ENCODE measurements at places on chromosomes 12 and 14.
A peak's percentile ranks its signal among the peaks of the same experiment; 100 is the strongest.

DNA sequence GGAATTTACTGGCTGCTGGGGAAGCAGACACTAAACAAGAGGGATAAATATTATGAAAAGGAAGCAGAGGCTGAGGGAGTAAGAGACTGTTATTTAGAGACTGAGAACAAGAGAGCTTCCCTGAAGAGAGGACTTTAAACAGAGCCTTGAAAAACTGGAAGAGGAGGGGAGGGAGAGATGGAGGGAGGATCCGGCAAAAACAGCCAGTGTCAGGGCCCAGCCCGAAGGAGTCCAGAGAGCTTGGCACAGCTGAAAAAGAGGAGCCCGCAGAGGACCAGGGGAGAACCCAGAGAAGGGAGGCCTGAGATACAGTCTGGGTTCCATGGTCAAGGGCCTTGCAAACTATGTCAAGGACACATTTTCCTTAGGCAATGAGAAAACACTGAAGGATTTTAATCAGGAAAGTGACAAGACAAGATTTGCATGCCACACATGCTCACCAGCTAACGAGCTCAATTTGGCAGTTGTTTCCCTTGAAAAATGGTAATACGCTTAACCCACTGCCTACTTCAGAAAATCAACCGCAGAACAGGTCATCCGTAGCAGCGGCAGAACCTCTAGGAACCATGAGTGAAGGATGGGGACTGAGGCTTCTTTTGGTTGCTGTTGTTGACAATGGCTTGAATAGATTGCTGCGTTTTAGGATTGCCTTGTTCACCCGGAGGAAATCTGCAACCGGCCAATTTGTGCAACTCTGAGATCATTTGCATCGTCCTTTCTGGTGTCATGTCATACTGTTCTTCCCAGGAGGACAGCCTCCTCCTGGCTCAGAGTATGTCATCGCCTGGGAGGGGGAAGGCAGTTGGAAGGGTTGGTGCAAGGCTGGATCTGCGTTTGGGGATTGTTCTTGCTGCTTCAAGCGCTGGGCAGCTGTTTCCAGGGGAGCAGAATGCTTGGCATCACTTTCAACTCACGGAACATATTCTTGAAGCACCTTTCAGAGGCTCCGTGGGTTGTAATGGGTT, 108.2 kb downstream of the PRMT8 start:
- no peak for DNase-seq

DNA sequence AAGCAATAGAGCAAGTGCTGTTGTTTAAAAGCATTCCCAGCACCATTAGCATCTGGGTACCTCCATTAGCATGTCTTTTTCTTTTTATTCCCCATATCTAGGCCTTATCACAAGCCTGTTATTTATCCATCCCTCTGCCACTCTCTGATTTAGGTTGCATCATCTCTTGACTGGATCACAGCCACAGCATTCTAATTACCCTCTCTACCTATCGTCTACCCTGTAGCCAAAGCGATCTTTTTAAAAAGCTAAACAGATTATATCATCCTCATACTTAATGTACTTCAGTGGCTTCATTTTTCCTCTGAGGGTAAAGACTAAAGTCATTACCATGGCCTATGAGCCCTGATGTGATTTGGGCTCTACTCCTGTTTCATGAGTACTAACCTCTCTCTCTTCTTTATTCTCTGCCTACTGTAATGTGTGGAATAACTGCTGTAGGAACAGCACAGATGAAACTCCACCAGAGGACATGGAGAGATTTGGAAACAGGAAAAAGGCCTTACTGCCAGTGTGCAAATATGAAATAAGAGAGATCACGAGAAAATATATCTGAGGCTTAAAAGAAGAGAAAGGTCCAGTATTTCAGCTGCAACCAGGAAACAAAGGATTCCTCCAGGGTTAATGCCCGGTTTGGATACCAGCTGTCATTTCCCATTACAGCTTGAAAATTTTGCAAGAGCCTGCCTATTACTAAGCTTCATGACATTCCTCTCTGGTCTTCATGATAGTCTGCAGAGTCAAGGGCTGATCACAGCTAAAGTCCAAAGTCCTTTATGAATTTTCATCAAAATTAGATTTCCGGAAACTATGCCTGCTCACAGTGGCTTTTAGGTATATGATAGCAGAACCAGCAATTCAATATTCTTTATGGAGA, 422.5 kb upstream of the PDE3A start:
- DNase-seq: peak; percentile 70

- DNase-seq: no peak
These were observed 229.6 kb upstream of the TMEM260 start for GRCh38 chr14:56349960-56350359.

GRCh38 chr12:3225154-3225795, 148.1 kb downstream of the TSPAN9 start:
- peak; percentile 94 for DNase-seq

DNA sequence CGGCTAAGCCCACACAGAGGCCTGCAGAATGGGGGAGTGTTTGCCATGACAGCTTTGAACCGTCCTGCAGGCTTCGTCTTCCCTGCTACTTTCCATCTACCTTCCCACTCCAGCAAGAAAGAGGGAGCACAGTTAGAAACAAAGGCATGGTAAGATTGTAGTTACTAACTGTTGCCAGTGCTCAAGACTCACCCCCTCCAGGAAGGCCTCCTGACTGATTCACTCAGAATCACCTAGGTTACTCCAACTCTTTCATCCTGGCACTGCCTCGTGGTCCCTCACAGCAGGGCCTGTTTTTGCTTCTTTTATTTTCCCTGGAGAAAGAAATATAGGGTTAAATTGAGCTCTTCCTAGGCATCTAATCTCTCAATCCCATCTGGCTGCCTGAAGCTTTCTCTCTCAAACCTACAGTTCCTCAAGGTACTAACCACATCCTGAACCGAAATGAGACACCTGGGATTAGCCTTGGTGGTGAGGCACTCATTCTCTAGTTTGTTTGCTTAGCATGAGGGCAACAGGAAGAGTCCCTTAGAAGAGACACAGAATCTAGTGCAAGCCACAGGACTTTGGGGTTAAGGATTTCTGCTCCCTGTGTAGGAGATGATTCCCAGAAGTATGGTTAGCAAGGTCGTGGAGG, 7.8 kb downstream of the GALNT6 start:
- DNase-seq: no peak

- peak; percentile 96 for DNase-seq
These were observed 36.8 kb downstream of the PPTC7 start for GRCh38 chr12:110546339-110546738.

DNA sequence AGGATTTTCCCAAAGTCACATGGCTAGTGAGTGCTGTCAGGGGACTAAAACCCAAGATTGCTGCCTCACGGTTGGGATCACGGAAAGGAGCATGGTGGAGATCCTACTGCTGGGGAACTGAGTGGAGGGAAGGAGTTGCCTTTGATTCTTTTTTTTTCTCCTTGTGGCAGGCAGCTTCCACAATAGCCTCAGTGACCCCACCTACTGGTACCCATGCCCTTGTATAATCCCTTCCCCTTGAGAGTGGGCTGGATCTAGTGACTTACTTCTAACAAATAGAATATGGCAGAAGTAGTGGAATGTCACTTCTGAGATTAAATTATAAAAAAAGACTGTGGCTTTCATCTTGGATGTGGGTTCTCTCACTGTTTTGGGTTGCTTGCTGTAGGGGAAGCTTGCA, 135.7 kb downstream of the DICER1 start:
- DNase-seq: no peak

DNA sequence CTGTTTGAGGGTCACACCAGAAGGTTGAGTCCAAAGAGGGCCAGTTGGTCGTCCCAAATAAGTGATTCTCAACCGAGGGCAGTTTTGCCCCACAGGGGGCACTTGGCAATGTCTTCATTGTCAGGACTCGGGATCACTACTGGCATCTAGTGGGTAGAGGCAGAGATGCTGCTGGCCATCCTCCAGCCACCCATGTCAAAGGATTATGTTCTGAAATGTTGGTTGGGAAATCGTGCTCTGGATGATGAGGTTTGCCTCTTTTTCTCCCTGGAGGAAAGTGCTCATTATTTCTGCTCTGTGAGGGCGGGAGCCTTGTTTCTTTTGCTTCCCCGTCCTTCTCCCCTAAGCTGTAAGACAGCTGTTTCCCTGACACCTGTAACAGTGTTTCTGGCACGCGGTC, 3.6 kb downstream of the ZNF839 start:
- DNase-seq: peak; percentile 89

GRCh38 chr12:132366341-132366861, 37.0 kb upstream of the GALNT9 start:
- DNase-seq: no peak

DNA sequence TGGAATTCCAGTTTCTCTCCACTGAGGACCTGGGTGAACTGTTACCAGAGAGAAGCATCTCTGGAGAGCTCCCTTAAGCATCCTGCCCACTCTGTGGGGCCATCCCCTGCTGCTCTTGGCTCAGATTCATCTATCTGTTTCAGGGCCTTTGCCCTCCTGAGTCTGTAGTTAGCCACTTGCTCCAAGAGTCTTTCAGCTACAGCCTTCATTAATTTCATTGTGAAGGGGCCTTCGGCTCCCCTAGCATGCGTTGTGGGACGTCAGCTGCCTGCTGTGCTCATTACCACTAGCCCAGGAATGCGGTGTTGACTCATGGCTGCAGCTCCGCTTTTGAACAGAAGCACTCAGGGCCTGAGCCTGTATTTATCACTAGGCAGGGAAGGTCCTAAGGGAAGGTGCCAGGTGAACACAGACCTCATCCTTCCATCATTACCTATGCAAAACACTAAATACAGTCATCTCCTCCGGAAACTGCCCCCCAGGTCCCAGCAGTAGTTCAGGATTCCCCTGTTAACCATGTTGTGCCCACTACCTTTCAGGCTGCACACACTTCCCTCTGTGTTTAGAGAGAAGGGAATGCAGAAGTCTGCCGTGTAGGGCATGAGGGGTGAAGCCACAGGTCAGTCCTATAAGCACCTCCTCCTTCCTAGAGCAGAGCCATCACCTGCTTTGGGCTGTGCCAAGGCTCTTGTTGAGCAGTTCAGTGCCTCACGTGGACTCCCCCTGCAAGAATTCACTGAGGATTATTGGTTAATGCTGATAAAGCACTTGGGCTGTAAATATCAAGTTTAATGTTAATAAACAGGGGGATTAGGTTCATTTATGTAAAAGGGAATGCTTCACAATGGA, 191.4 kb downstream of the CACNA1C start:
- DNase-seq: peak; percentile 94

DNA sequence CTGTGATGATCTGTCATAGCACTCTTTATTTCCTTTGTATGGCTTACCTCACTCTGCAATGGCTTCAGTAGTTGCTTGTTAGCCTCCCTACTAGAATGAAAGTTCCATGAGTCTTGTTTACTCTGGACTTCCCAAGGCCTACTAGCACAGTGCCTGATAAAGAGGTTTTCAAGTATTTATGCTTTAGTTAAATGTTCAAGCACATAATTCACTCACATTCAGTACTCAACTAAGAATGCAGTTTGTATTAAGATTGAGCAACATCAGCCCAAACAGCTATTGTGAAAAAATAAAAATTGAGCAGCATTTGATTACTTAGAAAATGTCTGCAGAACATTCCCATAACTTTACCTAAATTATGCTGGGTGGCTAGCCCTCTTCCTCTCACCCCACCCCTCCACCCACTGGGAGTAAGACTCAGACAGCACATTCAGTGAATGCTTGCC, 158.9 kb upstream of the AMIGO2 start:
- peak; percentile 62 for DNase-seq

DNA sequence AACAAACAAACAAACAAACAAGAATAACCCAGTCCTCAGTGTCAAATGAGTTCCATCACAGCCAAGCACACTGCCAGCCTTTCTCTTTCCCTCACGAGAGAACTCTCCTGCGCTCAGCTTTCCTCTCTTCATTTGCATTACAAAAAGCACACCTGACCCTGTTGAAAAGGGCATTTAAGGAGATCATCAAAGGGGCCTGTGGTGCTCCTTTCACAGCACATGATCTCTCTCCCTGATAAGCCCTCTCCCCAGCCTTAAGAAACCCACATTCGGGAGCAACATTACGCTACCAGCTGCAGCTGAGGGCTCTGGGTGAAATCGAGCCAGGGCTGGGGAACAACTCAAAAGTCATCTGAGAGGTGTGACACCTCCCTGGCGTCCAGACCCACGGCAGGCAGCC, 165.6 kb upstream of the TMCC3 start:
- no peak for DNase-seq

- no peak for DNase-seq
These were observed 6.8 kb downstream of the KRT2 start for GRCh38 chr12:52645120-52645761.

DNA sequence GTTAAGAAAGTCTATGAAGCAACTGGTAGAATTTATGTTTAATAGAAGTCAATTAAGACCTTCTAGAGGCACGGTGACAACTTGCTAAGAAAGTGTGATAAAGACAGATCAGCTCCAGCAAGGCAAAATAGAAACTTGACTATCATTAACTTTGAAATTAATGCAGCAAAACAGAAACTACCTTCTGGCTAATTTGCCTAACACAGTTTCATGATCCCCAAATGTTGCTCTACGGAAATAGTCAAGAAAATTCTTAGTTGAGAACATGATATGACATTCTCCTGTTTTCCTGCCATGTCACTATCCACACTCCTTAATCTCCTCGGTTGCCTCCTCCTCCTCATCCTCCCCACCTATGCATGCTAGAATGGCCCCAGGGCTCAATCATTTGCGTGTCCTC, 4.2 kb downstream of the DENND5B start:
- no peak for DNase-seq

DNA sequence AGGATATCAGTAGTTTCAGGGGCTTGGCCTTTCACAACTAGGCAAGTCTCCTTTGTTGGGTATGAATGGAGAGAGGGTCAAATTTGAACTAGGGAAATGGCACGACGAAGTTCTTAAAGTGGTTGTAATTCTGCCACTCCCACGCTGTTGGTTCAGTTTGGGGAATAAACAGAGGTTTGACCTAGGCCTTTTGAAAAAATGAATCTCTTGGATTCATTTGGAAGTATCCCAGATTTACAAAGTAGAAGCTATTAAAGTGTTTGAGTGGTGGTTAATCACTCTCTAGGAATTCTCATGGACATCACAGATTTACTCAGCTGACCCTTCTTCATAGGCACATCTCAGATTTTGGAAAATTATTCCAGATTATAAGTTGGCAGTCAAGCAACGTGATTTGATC, 14.8 kb downstream of the BATF start:
- no peak for DNase-seq

DNA sequence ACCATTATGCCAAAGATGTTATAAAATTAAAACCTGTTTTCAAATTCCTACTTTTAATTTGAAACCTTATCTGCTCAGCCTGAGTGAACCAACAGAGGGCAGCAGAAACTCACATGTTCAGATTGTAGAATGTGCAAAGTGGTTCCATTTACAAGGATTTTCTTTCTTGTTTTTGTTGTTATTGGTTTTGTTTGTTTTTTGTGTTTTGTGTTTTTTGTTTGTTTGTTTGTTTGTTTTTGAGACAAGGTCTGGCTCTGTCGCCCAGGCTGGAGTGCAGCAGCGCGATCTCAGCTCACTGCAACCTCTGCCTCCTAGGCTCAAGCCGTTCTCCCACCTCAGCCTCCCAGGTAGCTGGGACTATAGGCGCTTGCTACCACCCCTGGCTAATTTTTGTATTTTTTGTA, 22.8 kb upstream of the GARIN2 start:
- peak; percentile 54 for DNase-seq

- DNase-seq: peak; percentile 14
These were observed 1.0 kb upstream of the KDM2B start for GRCh38 chr12:121581686-121582429.

GRCh38 chr14:68448252-68448902, 344.5 kb downstream of the ZFP36L1 start:
- no peak for DNase-seq

GRCh38 chr12:9124383-9125031, 8.8 kb upstream of the A2M start:
- no peak for DNase-seq

- no peak for DNase-seq
These were observed 248.1 kb downstream of the CACNA1C start for GRCh38 chr12:2300886-2301285.

Measured in iris pigment epithelial cell (primary cell).